GM23248 (cell line): ENCODE measurements at places on chromosomes 4 and X. TPM values are rescaled to one million over a fixed set of nuclear protein-coding genes. Genes with fewer than 3 reads are reported as not detected.

CFI gene
- 0.22 TPM in 1 of 2 replicates, not detected in the other for total RNA-seq

AWAT2 gene
- not detected in 2 replicates for total RNA-seq

ALAS2 gene
- total RNA-seq = not detected in 2 replicates

P2RY4 gene
- not detected in 2 replicates for total RNA-seq

SYTL5 gene
- not detected in 2 replicates for total RNA-seq

DNA sequence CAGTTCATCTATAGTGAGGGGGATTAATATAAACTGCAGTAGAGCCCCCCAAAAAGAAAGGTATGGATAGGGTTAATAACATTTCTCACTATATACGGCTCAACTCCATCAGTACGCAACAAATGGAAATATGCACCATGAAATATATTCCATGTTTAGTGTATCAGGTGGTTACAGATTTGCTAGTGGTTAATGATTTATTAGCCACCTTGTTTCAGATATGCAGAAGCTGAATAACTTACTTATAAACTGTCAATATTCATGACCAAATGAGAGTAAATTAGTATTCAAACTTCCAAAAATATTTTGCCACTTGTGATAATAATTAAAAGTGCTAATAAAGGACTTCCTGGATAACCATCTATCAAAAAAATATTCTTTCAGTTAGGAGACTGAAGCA, 14.8 kb downstream of the AMTN start:
- no peaks in the 10 kb centered on the region for H3K27me3 ChIP-seq
- no peaks in the 10 kb centered on the region for H3K4me1 ChIP-seq
- no peaks in the 10 kb centered on the region for H3K36me3 ChIP-seq
- no peak overlapping the region for H3K27ac ChIP-seq

DNA sequence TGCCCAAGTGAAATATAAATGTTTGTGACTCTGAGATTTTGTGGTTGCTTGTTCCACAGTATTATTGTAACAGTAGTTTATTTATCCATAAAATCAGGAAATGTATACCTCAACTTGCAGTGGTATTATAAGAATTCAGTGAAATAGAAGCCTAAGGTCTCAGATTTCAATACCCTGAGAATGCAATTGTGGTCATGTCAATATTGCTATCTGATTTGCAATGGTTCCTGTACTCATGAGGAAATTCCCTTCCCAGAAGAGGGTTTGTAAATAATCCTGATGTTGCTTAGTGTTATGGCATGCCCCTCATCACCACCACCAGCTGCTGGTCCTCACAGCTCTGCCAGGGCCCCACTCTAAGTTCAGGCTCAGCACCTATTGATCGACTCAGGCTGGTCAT, 67.8 kb downstream of the SLC34A2 start:
- H3K4me3 ChIP-seq = no peak overlapping the region
- H3K4me1 ChIP-seq = no peaks in the 10 kb centered on the region
- H3K27ac ChIP-seq = no peak overlapping the region
- DNase-seq = no peak
- no peaks in the 10 kb centered on the region for H3K27me3 ChIP-seq

DNA sequence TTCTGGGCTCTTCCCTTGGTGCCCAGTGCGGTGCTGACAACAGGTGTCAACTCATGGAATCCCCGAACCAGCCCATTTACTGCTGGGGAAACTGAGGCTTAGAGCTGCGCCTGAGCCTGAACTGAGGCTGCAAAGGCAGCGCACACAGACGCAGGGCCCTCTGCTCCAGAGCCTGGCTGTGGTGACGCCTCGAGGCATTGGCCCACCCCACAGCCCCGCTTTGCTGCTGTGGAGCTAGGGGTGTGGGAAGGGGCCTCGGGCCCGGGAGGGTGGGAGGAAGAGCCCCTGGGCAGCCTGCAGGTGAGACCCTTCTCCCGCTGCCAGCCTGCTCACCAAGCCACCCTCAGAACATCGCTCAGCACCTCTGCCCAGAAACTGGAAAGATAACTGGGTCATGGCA, 97.4 kb upstream of the LRPAP1 start:
- H3K27me3 ChIP-seq = peaks cover 20% of the 10 kb centered on the region
- no peak overlapping the region for H3K4me3 ChIP-seq
- H3K27ac ChIP-seq = no peak overlapping the region

- H3K36me3 ChIP-seq = no peaks in the 10 kb centered on the region
- H3K4me1 ChIP-seq = peaks cover 48% of the 10 kb centered on the region
- H3K27ac ChIP-seq = no peak overlapping the region
- DNase-seq = no peak
- no peaks in the 10 kb centered on the region for H3K27me3 ChIP-seq
These were observed 134.8 kb upstream of the SLC4A4 start for GRCh38 chr4:71204056-71204455.

DNA sequence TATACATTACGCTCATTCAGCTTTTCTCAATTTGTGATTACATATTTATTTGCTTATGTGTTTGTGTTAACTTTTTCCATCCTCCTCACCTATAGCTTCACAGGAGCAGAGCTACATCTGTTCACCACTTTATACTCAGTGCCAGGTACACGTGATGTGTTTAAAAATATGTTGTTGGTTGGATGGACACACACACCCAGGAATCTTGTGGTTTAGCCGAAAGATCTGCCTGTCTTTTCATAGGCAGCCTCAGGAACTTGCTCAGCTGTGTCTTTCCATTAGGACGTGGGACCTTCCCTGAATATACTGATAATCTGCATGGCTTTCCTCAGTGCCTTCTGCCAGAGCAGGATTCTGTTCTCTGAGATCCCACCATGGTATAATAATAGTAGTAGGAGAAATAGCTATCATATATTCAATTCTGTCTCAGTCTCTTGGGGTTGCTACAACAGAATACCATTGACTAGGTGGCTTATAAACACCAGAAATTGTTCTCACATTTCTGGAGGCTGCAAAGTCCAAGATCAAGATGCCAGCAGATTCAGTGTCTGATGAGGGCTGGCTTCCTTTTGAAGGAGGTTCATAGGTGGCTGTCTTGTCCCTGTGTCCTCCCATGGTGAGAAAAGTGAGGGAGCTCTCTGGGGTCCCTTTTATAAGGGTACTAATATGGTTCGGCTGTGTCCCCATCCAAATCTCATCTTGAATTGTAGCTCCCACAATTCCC, 50.0 kb upstream of the SOD3 start:
- no peak overlapping the region for H3K27ac ChIP-seq
- peaks cover 18% of the 10 kb centered on the region for H3K4me1 ChIP-seq
- no peaks in the 10 kb centered on the region for H3K27me3 ChIP-seq

DNA sequence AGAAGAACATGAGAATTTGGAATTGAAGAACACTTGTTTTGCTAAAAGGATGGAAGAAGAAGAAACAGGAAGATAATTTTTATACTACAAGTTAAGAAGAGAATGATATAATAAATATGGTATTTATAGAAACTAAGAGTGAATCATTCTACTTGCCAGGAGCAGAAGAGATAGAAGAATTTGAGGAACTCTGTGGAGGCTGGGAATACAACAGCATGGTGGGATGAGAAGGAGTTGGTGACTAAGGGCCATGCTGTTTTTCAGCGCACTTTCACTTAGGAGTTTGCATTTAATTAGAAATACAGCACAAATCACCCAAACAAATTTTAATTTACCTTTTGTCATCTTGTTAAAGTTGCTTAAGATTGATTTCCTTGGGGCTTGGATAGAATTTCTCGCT, 20.5 kb downstream of the HADH start:
- peak overlapping the region; percentile 47 for H3K27ac ChIP-seq
- DNase-seq = peak; percentile 83
- H3K36me3 ChIP-seq = 0 out of 2 replicates have a peak, but pooled peaks cover 5% of the 10 kb centered on the region
- peaks cover 27% of the 10 kb centered on the region for H3K4me1 ChIP-seq
- peak overlapping the region; percentile 30; the same call in 1 of the 2 replicates for H3K4me3 ChIP-seq
- no peaks in the 10 kb centered on the region for H3K27me3 ChIP-seq

GRCh38 chr4:93825551-93826216, 2.9 kb upstream of the ATOH1 start:
- no peaks in the 10 kb centered on the region for H3K4me1 ChIP-seq
- H3K27me3 ChIP-seq = peaks cover 49% of the 10 kb centered on the region
- no peak overlapping the region for H3K4me3 ChIP-seq
- no peaks in the 10 kb centered on the region for H3K36me3 ChIP-seq

DNA sequence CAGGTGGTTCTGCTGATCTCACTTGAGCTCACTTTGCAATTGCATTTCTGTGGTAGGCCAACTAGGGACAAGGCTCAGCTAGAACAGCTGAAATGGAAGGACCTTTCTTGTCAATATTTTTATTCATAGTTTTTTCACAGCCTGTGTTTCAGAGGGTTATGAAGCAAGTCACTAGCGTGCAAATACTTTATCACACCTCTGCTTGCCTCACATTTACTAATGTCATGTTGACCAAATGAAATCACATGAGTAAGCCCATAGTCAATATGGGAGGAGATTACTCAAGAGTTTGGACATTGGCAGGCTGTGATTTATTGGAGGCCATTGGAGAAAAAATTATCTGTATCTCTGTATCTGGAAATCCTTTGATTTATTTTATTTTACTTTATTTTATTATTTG, 628.3 kb upstream of the EPHA5 start:
- no peaks in the 10 kb centered on the region for H3K4me1 ChIP-seq
- no peak overlapping the region for H3K27ac ChIP-seq
- H3K4me3 ChIP-seq = no peak overlapping the region
- DNase-seq = no peak

DNA sequence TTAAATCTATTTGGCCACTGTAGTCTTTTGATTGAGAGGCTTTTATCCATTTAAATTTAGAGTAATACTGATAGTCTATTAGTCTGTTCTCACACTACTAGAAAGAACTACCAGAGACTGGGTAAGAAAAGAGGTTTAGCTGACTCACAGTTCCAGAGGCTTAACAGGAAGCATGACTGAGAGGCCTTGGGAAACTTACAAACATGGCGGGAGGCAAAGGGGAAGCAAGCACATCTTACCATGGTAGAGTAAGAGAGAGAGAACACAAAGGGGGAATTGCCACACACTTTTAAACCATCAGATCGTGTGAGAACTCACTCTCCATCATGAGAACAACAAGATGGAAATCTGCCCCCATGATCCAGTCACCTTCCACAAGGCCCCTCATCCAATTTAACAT, 410.9 kb downstream of the PDGFC start:
- no peak overlapping the region for H3K27ac ChIP-seq
- no peaks in the 10 kb centered on the region for H3K27me3 ChIP-seq
- peaks cover 16% of the 10 kb centered on the region for H3K4me1 ChIP-seq
- no peak overlapping the region for H3K4me3 ChIP-seq

- no peak overlapping the region for H3K4me3 ChIP-seq
- peak; percentile 14 for DNase-seq
- H3K4me1 ChIP-seq = peaks cover 20% of the 10 kb centered on the region
- H3K27me3 ChIP-seq = no peaks in the 10 kb centered on the region
- no peaks in the 10 kb centered on the region for H3K36me3 ChIP-seq
- H3K27ac ChIP-seq = no peak overlapping the region
These were observed 216.1 kb upstream of the PSAPL1 start for GRCh38 chr4:7650606-7651385.

GRCh38 chr4:138185859-138186645, 56.1 kb downstream of the SLC7A11 start:
- H3K27me3 ChIP-seq = no peaks in the 10 kb centered on the region
- H3K4me1 ChIP-seq = peaks cover 9% of the 10 kb centered on the region
- DNase-seq = no peak
- H3K27ac ChIP-seq = no peak overlapping the region
- peaks cover 17% of the 10 kb centered on the region; the same call in 1 of the 2 replicates for H3K36me3 ChIP-seq

- H3K4me1 ChIP-seq = peaks cover 18% of the 10 kb centered on the region
- no peak for DNase-seq
- H3K27ac ChIP-seq = peak overlapping the region; percentile 83
- H3K36me3 ChIP-seq = no peaks in the 10 kb centered on the region
These were observed 73.8 kb downstream of the PHEX start for GRCh38 chrX:22105971-22106370.

- peaks cover 9% of the 10 kb centered on the region; the same call in 1 of the 2 replicates for H3K36me3 ChIP-seq
- H3K27ac ChIP-seq = peak overlapping the region; percentile 80
- DNase-seq = peak; percentile 70
- no peaks in the 10 kb centered on the region for H3K27me3 ChIP-seq
These were observed 408 bp downstream of the TMEM33 start for GRCh38 chr4:41935652-41936021.

- no peak for DNase-seq
- H3K4me1 ChIP-seq = no peaks in the 10 kb centered on the region
- no peaks in the 10 kb centered on the region for H3K27me3 ChIP-seq
These were observed 71.3 kb downstream of the PRPS1 start for GRCh38 chrX:107699616-107700015.

DNA sequence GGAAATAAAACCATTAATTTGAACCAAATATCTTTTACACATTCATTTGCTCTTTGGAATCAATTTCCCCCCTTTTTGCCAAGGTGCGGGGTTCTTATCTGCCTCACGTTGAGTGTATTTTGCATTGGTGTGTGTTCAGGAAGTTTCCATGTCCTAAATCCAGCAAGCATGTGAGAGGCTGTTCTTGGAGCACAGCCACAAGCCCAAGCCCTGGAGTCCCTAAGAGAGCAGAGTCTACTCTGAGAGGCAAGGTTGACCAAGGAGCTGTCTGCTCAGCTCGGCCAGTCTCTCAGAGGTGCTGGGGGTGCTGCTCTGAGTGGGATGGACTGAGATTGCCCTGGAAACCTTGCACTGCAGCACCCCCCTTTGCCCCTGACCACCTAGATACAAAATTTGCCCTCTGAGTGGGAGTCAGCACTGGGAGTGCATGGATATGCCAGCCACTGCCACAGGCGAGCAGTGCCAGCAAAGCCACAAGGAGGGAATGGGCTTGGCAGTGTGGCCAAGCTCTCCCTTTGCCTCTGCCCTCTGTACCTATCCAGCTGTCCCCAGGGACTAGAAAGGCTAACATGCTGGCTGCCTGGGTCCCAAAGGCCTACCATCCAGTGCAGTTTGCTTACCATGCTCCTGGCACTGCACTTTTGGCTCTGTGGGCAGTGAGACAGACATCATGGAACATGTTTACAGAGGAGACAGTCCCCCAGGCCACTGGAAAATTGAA, 20.5 kb upstream of the FAM193A start:
- H3K4me1 ChIP-seq = no peaks in the 10 kb centered on the region
- no peak overlapping the region for H3K27ac ChIP-seq
- no peaks in the 10 kb centered on the region for H3K27me3 ChIP-seq
- H3K4me3 ChIP-seq = no peak overlapping the region
- DNase-seq = no peak

- H3K27ac ChIP-seq = no peak overlapping the region
- no peak for DNase-seq
- peaks cover 4% of the 10 kb centered on the region; the same call in 1 of the 2 replicates for H3K36me3 ChIP-seq
- no peaks in the 10 kb centered on the region for H3K4me1 ChIP-seq
- H3K4me3 ChIP-seq = no peak overlapping the region
These were observed 80.9 kb downstream of the FNIP2 start for GRCh38 chr4:158849681-158850080.
